Stimulated activated CD8-positive, alpha-beta memory T cell treated with anti-CD3 and anti-CD28 coated beads, Interleukin-4, amount 100 ng/mL, for 1 hour (primary cell): ENCODE measurements at places on chromosomes 1 and 21.

- DNase-seq: no peak
These were observed 201.2 kb downstream of the TGFB2 start for GRCh38 chr1:218546314-218546713.

GRCh38 chr1:40038697-40039096, 1.8 kb upstream of the CAP1 start:
- no peak for DNase-seq

DNA sequence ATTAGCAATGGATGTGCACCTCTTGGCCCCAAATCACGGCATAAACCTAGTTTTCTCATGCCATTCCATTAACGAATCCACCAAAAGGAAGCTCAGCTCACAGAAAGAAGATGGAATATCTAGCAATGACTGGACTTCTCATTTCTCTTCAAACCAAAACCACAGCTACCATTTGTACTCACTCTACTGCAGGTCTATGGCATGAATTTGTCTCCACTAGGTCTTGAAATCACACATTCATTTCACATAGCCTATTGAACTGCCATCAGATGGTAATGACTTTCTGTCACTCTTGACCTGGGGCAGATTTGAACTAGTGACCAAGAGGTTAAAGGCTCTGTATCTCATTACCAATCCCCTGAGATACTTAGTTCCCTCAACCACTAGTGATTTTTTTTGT, 382.7 kb downstream of the DPYD start:
- DNase-seq: no peak

DNA sequence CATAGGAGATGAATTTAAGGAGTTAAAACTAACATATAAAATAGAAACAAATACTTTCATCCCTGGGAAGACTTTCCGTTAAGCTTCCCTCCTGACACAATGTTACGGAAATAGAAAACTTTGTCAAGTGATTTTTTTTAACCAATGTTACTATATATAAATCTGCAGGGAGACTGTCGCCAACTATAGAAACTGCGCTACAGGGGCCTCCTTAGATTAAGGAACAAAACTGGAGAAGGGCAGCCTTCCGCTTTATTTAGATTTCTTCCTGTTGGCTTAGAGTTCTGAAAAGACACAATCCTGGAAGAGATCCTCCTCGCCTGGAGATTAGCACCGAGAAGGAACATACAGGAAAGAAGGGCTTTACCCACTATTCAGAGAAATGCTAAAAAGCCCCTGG, 1.5 kb downstream of the MGST3 start:
- no peak for DNase-seq

- no peak for DNase-seq
These were observed 109.1 kb upstream of the COL6A1 start for GRCh38 chr21:45872471-45872870.

GRCh38 chr1:109928591-109929111, 18.0 kb downstream of the CSF1 start:
- DNase-seq: no peak

DNA sequence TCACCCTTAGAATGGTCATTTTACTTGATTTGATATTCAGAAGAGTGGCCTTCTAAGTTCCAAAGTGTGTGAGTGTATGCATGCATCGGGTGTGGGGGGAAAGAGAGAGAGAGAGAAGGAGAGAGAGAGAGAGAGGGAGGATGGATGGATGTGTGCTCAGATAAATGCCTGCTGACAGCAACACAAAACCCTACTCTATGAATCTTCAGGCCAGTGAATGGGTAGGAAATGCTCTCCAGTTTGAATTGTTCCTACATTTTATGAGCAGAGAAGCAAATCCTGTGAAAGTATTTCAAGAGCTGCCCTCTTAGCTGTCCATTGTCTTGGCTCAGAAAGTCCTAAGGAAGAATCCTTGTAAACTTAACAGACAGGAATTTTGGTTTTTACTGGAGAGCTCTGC, 7.4 kb downstream of the JAM2 start:
- DNase-seq: no peak

DNA sequence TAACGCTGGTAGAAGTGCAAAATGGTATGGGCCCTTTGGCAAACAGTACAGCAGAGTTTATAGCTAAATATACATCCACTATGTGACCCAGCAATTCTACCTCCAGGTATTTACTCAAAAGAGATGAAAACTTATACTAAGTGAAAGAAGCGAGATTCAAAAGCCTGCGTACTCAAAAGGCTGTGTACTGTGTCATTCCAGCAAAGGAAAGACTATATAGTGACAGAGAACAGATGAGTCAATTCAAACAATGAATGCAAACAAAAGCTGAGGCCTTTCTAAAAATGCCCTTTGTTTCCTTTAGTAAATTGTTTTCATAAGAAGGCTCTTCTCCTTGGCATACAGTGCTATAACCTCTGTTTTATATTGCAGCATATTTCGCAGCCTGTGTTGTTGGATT, 268.8 kb upstream of the CSF3R start:
- DNase-seq: no peak
